ENCODE measurements at places on chromosomes 6 and 20.

DNA sequence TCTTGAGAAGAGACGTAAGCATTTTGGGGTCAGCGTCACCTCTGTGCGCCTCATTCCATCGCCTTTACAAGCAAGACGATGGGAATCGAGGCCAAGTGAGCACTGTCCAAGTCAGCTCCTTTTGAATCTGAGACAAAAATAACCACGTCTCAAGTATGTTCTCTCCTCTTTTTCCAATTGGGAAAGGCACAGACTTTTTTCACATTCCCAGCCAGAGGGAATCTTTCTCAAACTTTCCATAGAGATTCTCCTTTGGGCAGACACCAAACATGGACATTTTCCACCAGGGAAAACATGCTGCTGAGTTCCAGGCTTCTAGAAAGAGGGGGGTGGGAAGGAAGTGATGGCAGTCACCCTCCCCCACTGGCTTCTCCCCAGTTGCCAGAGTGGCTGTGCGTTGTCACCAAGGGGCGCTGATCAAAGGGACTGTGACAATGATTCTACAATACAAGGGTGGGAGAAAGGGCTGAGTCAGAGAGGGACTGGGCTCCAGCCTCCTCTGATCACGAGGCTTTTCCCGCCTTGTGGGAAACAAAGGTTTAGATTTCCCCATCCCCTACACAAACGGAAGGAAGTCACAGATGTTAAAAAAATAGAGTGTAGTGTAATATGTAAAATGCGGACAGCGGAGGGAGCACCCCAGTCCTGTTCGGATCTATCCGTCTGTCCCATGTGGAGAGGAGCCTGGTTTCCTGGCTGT, 281.9 kb upstream of the RNF24 start:
- no peak for DNase-seq

GRCh38 chr20:25188218-25188617, 7.3 kb upstream of the ENTPD6 start:
- DNase-seq, result no peak

- no peak for DNase-seq
Observed at GRCh38 chr6:130749402-130749801, 77.8 kb upstream of the SMLR1 start.

- DNase-seq, result no peak
Observed at GRCh38 chr20:62651285-62652021, 9.2 kb downstream of the SLCO4A1 start.

GRCh38 chr6:136646377-136646776, 96.2 kb upstream of the MAP7 start:
- no peak for DNase-seq
